ENCODE measurements at places on chromosomes 16 and 17.

DNA sequence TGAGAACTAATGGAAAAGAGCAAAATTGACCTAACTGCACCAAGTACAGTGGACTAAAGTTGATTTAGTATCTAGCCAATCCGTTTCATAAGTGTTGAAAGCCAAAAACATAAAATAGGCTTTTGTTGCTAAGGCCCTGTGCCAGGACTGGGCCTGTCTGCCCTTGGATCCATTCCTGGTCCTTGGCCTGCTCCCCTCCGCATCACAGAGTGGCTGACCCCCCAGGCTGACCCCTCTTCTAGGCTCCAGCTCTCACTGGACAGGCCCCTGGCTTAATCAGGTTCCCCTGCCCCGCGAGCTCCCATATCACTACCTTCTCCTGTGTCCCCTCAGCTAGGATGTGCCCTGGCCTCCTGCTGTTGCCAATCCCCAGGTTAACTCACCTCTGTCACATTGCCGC lies 313.6 kb upstream of the MYOCD start:
- no peak for DNase-seq

DNA sequence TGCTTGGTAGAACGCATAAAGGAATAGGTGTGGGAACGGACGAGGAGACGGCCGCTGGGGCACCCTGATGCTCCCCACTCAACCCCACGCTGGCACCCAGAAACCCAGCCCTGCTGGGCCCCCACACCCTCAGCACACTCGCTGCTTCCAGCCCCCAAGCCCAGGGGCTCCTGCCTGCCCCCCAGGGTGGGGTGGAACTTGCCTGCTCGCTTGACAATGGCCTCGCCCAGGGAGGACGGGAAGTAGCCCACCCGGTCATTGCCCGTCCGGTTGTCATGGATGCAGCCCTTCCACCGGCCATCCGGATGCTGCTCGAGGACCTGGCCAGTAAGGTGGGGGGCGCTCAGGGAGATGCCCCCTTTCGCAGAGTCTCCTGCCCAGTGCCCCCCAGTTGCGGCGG lies 9.9 kb downstream of the CASKIN1 start:
- no peak for DNase-seq

- no peak for DNase-seq
These were observed 4.3 kb downstream of the KLHL36 start for GRCh38 chr16:84652566-84652965.

DNA sequence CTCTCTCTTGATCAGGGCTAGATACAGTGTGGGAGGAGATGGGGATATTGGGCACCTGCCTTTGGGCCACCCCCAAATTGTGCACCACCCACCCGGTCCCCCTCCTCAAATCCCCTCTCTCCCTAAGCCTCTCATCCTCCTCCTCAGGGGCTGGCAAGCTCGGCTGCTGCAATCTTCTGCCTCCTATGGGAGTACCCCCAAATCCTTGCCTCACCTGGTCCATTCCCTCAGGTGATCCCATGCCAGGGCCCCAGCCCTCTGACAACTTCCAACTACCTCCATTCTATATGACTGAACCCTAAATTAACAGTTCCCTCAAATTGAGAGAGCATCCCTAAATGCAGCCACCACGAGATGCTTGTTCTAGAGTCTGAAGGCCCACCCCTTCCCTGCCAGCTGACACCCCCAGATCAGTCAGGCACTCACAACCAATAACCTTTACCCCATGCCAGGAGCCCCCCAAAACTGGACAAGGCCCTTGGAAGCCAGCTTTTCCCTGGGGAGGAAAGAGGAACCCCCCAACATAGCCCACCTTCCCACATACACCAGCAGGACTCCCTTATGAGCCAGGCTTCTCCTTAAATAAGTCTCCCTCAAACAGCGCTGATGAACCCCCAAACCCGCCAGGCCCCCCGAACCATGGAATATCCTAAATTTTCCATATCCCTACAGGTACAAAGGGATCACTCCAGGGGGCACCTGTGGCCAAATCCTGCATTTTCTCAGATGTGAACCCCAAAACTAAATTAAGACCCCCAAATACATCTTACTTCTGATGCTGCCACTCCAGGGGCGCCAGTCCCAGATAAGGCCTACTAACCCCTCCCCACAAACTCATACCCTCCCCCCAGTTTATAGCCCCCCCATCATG lies 3.2 kb downstream of the DLG4 start:
- DNase-seq, result no peak

DNA sequence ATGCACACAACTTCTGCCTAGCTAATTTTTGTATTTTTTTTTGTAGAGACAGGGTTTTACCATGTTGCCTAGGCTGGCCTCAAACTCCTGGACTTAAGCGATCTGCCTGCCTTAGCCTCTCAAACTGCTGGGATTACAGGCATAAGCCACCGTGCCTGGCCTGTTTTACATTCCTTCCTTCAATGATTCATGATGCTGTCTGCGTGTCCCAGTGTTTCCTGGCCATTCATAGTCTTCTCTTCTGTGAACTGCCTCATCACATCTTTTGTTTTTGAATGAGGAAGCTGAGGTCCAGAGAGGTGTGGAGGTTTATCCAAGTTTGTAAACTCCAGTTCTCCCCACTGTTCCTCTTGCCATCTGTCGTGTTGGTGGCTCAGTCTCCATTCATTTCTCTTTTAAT lies 64.5 kb upstream of the MED9 start:
- DNase-seq, result no peak

DNA sequence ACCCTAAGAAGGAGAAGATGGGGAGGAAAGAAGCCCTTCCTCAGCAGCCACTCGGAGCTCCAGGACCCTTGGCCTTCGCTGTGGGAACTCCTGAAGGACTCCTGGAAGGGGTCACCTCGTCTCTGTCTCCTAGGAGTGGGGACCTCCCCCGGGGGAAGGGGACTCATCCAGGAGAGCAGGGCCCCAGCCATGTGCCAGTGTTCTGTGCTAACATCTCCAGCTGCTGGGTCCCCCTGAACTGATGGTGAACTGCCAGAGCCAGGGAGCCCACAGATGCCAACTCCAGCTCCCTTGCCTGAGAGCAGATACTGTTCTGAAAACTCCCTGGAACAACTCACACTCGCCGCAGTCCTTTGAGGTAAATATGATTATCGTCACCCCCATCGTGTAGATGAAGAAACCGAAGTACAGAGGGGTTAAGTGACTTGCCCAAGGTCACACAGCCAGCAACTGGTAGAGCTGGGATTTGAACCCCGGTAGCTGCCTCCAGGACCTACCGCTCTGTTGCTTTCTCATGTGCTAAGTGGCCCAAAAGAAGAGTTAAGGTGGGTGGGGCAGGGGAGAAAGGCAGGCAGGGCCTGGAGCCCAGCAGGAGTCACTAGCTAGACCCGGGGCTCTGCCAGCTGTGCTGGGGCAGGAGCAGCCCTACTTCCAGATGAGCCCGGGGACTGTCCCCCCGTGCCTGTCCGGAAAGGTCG lies 10.5 kb downstream of the TIMM22 start:
- DNase-seq, result no peak

DNA sequence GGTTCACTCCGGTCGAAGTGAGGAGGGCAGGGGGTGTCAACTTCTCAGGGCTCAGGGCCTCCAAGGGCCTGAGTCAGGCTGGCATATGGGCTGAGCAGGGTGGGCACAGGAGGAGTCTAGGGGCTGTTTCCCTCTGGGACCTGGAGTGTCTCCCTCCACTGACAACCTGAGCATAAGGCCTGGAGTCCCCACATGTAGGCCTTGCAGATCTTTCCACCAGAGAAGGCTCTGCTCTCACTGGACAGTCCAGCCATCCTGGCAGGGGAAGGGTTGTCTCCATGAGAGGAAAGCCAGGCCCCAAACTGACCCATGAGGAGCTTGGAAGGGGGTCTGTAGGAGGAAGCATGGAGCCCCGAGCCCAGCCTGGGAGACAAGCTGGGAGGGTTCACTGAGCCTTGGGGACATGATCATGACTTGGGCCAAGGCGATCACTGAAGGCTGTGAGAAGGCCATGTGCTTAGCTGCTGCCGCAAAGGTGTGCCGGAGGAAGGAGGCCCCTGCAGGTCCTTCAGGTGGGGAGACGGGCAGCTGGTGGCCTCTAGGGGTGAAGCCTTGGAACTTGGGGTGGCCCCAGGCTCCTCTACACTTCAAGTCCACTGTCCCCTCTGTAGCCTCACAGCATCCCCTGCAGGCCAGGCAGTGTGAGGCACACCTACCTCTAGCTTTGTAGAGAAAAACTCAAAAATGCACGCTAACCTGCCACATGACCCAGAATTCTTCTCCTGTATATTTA lies 9.9 kb downstream of the CMTM2 start:
- no peak for DNase-seq

- no peak for DNase-seq
These were observed 74.4 kb upstream of the TMEM132E start for GRCh38 chr17:34504814-34505484.

GRCh38 chr17:73770115-73770848 lies 126.0 kb upstream of the SDK2 start:
- DNase-seq, result peak; percentile 45

GRCh38 chr17:34990921-34991365 lies 10.6 kb downstream of the LIG3 start:
- DNase-seq, result no peak

GRCh38 chr17:42518046-42518754 lies 17.8 kb upstream of the NAGLU start:
- peak; percentile 83 for DNase-seq

DNA sequence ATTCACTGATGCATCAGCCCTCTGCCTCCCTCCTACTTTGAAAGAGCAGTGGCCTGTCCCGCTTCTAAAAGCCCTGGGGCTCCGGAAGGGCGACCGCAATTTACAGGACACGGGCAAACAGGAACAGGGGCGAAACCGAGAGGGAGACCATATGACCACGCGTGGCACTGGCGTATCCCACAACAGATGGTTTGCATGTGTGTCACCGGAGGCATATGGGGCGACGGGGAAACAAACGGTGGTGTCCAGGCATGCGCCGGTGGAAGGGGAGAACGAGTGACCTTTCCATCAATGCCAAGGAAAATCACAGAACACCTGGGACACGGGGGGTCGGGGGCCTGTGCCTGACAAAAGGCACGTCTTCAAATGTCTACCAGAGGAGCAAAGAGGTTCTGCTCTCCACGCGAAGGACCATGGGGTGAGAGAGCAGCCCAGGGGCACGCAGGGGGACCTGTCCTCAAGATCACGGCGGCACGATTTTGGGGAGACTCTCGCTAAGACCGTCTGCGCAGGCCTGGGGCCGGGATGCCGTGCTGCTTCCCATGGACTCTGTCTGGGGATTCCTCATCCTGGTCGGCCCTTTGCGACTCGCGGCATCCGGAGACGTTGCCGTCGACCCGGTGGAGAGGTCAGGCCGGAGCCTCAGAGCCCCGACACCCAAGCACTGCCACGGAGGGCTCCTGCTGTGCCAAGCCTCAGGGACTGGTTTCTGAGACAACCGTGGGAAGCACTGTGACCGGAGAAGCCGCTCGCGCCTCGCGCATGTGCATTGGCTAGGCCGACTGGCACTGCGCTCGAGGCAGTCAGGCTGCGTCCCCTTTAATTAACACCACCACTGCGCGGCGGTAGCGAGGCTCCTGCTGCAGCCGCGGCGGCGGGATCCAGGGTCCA lies 12.8 kb upstream of the KCNJ18 start:
- DNase-seq, result no peak

All from Caki2 (cell line).